ENCODE measurements at places on chromosomes 7 and 10.

DNA sequence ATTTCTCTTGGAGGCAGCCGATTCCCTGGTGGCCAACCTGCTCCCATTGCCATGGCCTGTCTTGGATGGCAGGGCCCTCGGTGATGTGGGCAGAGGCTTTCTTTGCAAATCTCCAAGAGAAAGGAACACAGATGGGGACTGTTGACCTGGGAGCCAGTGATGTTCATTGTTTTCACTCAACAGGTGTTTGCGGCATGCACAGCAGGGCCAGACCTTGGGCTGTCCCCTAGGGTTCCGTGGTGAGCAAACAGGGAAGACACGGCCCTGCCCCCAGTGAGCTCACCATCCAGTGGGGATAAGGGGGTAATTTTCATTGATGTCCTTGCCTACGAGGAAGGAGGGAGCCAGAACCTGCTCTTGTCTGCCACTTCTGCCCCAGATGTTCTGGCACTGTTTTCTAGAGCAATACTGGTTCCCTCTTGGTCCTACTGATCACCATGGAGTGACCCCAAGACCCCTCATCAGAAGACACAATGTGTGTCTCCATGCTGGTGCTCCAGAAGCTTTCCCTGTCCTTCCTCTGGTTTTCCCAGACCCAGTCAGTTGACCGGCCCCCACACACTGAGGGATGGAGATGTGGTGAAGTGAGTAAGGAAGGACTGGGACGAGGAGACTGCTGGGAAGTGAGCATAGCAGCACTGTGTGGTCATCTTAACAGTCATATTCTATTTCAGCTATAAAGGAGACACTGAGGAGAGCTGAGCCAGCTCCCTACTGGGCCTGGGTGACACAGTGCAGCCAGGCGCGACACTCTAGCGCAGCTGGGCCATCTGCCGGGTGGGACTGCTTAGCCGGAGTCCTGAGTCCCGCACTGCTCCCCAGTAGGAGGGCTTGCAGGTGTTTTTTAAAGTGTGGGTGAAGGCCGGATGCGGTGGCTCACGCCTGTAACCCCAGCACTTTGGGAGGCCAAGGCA is 20.4 kb upstream of the FIGNL1 start:
- no peak for DNase-seq

- no peak for DNase-seq
These were observed 53.8 kb upstream of the ABLIM1 start for GRCh38 chr10:114711869-114712250.

- no peak for DNase-seq
These were observed 124.5 kb upstream of the RET start for GRCh38 chr10:42952349-42952748.

- no peak for DNase-seq
These were observed 58.0 kb upstream of the HELLS start for GRCh38 chr10:94487575-94487974.

- DNase-seq, result no peak
These were observed 222.3 kb upstream of the MKLN1 start for GRCh38 chr7:131105294-131105798.

GRCh38 chr10:114810926-114811325 is 10.7 kb upstream of the FHIP2A start:
- no peak for DNase-seq

- no peak for DNase-seq
These were observed 107.7 kb downstream of the RBM20 start for GRCh38 chr10:110751850-110752249.

- no peak for DNase-seq
These were observed 541 bp upstream of the DENND10 start for GRCh38 chr10:119103241-119103902.

GRCh38 chr10:61480208-61480607 is 27.0 kb upstream of the TMEM26 start:
- DNase-seq, result no peak

DNA sequence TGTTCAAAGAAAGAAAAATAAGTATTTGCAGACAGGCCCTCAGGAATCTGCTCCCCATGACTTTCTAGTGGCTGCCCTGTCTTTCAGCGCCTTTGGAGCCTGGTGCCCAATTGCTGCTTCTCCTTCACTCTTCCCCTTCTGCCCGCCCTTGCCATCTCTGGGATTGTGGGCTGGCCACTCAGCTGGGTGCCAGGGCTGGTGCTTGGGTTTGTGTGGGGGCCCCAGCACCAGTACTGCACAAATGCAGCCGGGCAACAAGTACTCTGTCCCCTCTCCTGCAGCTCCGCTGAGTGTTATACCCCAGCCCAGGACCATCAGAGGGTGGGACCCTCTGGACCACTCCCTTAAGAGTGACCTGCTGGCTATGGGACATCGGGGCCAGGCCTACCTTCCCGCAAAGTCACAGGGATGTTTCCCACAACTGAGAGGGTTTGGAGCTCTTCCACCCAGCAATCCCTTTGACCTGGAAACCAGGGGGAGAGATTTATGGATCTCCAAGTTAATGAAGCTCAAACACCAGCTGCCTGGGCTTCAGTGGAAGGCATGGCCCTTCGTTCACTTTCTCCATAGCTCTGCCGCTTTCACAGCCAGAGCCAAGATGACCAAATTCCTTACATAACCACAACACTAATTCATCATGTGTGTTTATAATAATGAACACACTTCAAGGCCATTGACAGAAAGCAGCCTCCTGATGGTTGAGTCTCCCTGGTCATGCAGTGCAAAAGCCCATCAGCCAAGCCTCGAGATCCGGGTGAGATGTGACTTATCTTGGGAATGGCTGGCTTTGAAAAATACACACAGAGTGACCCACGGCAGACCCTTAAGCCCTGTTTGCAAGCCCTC is 313.9 kb upstream of the ZNF32 start:
- no peak for DNase-seq

Data from activated naive CD4-positive, alpha-beta T cell (primary cell).